ENCODE measurements at places on chromosomes 16 and 17. TPM values are rescaled to one million over a fixed set of nuclear protein-coding genes. Genes with fewer than 3 reads are reported as not detected.

CCL1 gene
- total RNA-seq = not detected

VWA3A gene
- total RNA-seq = not detected

RND2 gene
- 1.1 TPM for total RNA-seq

ITGAL gene
- total RNA-seq = not detected

- no peak for DNase-seq
Measured at GRCh38 chr16:89845417-89845816, 17.1 kb downstream of the SPIRE2 start.

- no peak for DNase-seq
Measured at GRCh38 chr16:19744670-19745069, 26.6 kb downstream of the IQCK start.

- DNase-seq = no peak
Measured at GRCh38 chr16:54128629-54129234, 157.9 kb downstream of the IRX3 start.

DNA sequence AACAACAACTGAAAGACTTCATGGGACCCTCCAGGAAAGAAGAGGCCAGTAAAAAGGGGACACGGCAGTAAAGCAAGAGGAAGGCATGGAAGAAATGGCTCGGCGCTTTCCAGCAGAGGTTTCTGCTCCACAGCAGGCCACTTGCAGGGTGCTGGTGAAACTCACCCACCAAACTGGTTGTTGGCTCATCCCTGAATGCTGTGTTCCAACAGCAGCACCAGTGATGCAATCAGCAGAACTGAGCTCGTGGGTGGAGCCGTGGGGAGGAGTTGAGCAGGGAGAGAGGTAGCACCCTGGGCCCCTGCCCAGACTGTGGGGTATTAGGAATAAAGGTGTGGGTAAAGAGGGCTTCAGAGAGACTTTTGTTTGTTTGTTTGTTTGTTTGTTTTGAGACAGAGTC is 62.8 kb upstream of the ADCY9 start:
- DNase-seq = peak; percentile 54

DNA sequence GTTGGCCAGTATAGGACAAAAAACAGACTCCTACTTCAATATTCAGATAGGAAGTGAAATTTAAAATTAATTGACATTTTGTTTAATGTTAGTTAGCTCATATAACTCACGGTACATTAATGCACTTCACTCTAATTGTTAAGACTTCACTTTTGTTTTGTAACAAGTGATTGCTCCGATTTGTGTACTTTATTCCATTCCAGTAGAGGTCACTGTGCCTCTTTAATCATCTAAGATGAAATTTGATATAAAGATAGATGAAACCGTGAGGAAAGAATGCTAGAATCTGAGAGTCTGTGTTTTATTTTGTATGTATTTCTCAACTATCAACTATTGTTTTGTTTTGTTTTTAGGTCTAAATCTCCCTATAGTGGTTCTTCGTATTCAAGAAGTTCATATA is 29.0 kb downstream of the RBBP6 start:
- peak; percentile 43 for DNase-seq

DNA sequence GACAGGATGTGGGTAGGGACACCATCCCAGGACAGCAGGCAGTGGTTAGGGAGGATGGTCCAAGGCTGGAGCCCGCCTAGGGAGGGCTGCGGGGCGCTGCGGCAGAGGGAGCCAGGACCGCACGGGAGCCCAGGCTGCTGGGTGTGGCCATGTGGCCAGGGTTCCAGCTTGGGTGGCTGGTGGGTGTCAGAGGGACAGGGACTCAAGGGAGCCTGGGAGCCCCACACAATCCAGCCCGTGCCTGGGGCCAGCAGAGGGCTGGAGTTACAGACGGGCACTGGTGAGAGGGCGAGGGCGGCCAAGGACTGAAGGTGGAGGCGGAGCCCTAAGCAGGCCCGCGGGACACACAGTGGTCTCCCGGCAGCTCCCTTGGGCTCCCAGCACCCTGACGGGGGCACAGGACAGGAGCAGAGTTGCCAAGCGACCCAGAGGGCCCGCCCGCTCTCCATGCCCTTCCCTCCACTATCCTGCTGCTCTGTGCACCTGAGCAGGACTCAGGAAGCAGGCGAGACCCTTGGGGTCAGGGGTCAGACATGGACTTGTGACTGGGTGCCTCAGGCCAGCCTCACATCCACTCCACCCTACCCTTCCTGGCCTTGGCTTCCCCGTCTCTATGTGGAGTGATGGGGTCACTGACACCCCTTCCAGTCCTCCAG is 7.1 kb downstream of the MRPL28 start:
- no peak for DNase-seq

- DNase-seq = no peak
Measured at GRCh38 chr16:62568926-62569325, 532.7 kb upstream of the CDH8 start.

- DNase-seq = no peak
Measured at GRCh38 chr17:36931697-36932382, 5.4 kb upstream of the LHX1 start.

DNA sequence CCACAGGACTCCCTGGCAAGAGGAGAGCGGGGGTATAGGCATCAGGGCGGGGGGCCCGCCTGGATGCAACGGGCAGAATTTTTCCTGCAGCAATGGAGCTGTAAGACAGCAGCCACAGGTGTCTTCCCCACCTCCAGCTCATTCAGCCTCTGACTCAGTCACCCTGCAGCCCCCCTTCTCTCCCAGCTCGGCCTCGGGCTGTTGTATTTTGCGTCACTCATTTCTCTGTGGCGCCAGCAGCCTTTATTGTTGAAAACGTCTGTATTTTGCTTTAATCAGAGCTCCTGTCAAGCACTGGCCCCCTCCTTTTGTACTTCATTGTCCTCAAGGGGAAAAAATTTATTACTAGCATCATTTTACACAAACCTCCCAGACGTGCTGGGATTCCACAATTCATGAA is 117.7 kb downstream of the WSCD1 start:
- DNase-seq = no peak

GRCh38 chr17:82418001-82418986 is at the start of the genes HEXD and OGFOD3:
Gene HEXD (plus strand): TSS chr17:82418347. CDS start chr17:82419800, 1,453 bp downstream.
Gene OGFOD3 (minus strand): TSS chr17:82418586. CDS start chr17:82418485, 101 bp downstream.
- peak; percentile 69 for DNase-seq

- DNase-seq = no peak
Measured at GRCh38 chr16:19582050-19582831, 26.7 kb downstream of the VPS35L start.

DNA sequence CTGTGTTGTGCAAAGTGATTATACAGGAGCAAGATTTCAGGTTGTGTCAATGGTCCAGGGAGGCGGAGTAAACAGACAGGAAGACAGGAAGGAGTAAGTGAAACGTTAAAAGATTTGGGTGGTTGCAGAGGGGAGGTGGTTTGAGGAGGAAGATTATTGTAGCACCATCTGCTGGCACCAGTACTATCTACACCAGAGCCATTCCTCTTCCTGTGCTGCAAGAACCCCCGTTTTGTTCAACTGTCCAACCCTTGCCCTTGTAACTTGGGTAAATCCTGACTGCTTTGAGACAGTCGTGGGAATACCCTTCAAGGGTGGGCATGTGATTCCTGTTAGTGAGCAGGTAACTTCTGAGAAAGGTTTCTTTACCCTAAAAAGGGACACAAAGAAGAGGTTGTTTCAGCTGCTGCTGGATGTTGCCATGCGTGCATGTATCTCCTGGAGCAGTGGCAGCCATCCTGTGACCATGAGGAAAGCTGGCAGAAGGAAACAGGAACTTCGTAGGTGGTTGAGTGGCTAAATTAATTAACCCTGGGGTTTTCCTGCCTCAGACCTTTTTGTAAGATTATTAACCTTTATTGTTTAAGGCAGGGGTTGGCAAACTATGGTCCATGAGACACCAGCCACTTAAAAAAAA is 124.1 kb downstream of the PRKCA start:
- DNase-seq = peak; percentile 14

Data from IMR-90 (cell line).